ENCODE measurements at places on chromosomes 13 and 19.

GRCh38 chr13:93752541-93752940, 525.9 kb downstream of the GPC6 start:
- DNase-seq: no peak

DNA sequence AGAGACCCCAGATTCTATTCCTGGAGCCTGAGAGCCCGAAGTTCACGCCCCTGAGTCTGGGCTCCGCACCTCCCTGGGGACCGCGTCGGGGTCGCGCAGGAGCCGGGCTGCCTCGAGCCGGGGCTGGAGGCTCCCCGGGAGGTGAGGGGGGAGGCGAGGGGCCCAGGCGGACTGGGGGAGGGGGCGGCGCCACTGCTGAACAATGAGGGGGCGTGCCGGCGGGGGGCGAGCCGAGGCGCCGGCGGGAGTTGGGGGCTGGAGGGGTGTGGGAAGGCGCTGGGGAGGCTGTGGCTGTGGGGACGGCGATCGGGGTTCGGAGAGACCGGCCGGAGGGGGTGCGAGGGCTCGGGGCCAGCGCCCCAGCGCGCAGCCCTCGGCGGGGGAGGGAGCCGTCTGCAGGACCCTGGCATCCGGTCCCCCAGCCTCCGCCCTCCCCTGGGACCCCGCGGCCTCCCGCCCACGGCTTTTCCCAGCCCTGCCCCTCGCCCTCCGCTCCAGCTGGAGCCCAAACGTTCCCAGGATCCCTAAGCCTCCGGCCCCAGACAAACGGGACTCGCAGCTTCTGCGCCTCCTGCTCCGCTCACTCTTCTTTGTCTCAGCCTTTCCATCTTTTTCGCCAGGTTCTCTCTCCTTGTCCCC, 922 bp downstream of the PLEKHG2 start:
- peak; percentile 72 for DNase-seq

DNA sequence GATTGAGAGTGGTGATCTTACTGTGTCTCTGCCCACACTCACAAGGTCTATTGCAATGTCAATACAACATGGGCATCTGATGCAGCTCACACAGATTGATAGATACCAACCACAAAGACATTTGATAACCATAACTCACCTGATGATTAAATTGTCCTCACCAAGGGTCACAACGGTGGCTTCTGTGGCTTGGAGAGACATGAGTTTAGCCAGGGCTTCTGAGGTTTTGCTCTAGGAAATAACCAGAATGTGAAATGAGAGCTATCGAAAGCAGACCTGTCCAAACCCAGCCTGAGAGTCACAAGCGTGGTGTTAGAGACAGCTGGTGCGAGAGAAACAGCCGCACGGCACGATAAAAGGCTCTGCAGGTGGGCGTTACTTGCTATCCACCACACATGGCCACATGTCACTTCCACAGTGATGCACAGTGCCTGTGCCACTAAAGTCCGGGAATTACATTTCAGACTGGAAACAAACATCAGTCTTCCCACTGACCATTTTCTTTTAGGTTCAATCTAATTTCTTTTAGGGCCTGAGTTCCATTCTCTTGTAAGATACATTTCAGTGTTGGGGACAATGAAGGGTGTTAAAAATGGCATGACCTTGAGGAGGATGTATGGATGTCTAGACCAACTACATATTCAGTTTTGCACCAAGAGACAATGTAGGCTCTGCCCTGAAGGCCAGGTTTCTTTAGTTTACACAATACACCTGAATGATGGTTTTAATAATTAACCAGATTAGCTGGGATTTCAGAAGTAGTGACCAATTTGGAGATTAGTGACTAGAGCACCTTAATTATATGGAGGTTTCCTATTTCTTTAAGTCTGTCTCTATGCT, 53.7 kb downstream of the ATP7B start:
- DNase-seq: no peak

- peak; percentile 15 for DNase-seq
Observed at GRCh38 chr19:29724102-29724641, 9.1 kb upstream of the C19orf12 start.

- DNase-seq: no peak
Observed at GRCh38 chr19:18361646-18362045, 21.2 kb downstream of the PGPEP1 start.

Measured in fibroblast of pulmonary artery (primary cell).